Left renal cortex interstitium (tissue), 4 donors: ENCODE measurements at places on chromosomes 7 and 10. TPM values are rescaled to one million over a fixed set of nuclear protein-coding genes. Genes with fewer than 3 reads are reported as not detected.

DNA sequence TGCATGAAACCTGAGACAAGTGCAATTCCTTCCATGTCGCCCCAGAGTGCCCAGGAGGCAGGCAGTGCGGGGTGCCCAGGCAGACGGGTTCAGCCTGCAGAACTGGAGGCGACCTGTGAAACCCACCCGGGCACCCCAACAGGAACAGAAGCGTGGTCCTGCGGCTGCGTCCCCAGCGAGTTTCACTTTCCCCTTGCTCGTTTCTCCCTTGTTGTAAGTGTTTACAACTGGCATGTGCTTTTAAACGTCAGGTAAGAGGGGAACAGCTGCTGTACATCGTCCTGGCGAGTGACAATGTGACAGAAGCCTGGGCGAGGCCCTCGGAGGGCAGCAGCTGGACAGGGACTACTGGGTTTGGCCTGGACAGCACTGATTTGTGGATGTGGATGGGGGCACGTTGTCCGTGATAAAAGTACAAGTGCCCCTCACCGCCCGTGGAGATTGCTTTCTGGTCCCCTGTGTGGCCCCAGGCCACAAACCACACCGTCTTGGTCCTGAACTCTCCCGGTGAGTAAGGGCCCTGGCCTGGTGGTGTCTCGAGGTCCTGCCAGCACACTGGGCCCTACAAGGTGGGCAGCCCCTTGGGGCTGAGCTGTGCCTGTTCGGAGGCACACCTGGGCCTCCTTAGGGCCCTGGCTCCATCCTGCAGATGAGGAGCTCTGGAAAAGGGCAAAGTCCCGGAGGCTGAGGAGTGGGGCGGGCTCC, 4.0 kb downstream of the VENTX start:
- DNase-seq, result no peak

DNA sequence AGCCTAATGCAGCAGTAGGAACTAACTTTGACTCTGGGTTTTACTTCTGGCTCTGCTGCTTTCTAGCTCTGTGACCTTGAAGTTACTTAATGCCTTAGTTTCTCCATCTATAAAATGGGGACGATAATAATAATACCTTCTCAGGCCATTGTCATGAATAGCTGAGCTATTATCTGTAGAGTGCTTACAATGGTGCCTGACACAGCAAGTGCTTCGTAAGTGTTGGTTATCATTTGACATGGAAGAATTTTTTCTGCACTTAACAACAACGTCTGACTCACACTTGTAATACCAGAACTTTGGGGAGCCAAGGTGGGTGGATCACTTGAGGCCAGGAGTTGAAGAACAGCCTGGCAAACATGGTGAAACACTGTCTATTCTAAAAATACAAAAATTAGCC, 140.5 kb downstream of the ARL4A start:
- DNase-seq, result no peak

- DNase-seq, result no peak
These were observed 103.0 kb downstream of the PTEN start for GRCh38 chr10:87966459-87966858.

DNA sequence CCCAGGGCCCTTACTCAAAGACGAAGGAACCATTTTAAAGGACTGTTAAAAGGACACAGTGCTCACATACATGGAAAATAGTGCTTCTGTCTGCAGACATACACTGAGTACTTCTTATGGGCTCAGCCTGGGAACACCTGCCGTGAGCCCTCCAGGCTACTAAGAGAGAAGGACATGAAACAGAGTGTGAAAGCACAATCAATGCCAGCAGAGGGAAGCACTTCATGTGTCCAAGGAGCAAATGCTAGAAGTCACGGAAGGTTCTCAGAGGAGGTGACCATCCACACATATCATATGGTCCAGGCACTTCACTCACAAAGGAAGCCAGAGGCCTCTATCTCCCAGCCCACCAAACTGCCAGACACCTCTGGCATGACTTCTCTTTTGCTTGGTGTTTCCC, 15.5 kb downstream of the ELMO1 start:
- no peak for DNase-seq

GRCh38 chr10:63494951-63495350, 26.2 kb upstream of the REEP3 start:
- DNase-seq, result no peak

DNA sequence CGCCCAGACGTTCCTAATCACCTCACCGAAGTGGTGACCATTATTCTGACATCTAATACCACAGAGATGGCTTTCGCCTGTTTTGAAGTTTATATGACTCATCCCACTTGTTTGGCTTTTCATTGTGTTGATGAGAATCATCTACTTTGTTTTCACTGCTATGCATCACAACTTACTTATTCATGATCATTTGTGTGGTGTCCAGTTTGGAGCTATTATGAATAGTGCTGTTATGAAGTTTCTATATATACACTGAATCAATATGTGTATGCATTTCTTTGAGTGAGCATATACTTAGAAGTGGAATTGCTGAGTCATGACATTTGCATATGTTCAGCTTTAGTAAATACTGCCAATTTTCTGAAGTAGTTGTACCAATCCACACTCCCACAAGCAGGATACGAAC, 38.6 kb upstream of the TNKS2 start:
- DNase-seq, result no peak

DNA sequence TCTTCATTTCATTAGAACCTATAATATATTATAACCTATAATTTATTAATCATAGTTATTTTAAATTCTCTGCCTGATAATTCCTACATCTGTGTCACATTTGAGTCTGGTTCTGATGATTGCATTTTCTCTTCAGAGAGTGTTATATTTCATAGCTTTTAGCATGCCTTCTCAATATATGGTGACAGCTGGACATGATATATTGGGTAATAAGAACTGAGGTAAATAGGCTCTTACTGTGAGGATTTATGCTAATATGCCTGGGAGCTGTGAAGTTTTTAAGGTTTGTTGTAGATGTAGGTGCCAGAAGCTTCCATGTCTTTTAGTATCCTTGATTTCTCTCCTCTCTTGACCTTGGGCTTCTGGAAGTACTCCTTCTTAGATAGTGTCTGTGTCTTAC, 325.9 kb upstream of the SEMA3D start:
- DNase-seq, result no peak

- DNase-seq, result no peak
These were observed 14.7 kb upstream of the MICALL2 start for GRCh38 chr7:1473864-1474512.

- DNase-seq, result no peak
These were observed 4.1 kb downstream of the MBLAC1 start for GRCh38 chr7:100130608-100131453.

GRCh38 chr10:69394020-69394419, 22.7 kb downstream of the TACR2 start:
- DNase-seq, result no peak

- no peak for DNase-seq
These were observed 43.4 kb downstream of the HIPK2 start for GRCh38 chr7:139734395-139734794.

DNA sequence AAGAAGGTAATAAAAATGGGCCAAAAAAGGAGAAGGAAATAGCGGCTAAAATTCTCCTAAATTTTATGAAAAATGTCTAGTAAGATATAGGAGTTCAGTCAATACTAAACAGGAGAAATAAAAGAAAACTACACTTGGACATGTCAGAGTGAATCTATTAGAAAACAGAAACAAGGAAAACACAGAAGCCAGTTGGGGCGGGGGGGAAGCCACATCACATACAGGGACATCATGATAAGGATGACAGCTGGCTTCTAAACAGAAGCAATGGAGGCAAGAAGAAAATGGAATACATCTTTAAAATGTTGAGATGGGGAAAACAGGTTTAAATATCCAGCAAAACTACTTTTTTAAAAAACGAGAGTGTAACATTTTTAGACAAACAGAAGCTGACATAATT, 77.8 kb downstream of the CUBN start:
- DNase-seq, result no peak

DNA sequence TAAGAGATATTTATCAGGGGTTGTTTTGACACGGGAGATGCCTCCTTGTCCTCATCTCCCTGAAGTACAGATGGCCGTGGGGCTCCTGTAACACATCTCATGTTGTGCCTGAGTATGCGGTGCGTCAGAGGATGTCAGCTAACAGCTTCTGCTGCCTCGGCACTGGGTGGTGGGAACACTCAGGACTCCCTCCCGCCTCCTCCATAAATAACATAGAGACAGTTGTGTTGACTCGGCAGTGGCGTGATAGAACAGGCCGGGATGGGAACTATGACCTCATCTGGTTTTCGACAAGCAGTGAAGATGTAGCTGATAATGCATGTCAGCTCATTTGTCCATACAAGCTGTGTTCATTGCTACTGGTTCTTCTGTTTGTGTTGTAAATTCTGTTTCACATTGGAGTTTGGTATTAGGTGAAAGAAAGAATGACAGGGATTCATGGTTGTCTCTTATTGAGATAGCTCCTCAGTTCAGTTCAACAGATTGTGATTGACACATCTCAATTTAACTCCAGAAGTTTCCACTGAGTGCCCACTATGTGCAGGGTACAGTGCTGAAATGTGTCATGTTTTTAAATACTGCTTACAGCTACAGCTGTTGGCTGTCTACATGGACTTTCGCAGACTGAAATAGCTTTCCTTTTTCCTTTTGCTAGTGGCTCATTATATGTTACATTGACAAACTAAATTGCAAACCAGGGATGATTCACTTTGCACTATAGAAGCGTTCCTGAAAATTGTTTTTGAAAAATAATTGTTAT, 87.4 kb downstream of the CHN2 start:
- no peak for DNase-seq

- DNase-seq, result no peak
These were observed 522.1 kb upstream of the GHITM start for GRCh38 chr10:83617172-83617571.

DNA sequence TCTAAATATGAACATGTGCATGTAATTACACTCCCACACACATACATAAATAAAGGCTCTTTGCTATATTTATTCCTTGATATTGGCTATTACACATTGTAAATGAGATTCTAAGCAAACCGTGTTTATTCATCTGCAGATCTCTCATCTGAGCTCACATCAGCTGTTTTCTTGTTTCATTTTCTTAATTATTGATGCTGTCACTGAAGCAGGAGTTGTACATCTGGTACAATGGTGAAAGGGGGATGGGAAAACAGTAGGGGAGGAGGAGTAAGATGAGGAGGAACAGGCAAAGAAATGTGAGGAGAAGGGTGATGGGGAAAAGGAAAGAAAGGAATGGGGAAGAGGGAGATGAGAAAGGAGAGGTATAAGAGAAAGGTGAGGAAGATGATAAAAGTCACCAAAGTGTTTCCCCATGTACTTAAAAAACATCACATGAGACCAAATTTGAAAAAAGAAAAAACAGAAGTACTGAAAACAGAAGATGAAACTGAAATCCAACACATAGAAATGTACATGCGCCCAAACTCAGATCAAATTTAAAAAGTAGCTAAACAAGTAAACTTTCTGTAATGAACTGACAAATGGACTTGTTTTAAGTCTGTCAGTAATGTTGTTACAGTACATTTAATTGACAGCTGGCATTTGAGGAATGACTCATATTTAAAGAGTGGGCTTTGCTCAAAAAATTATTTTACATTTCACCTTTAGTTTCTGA, 472.2 kb downstream of the ARL4A start:
- DNase-seq, result no peak

- no peak for DNase-seq
These were observed 43.3 kb upstream of the FMC1 start for GRCh38 chr7:139297795-139298194.

- no peak for DNase-seq
These were observed 16.4 kb upstream of the RUFY2 start for GRCh38 chr10:68423522-68423921.

- no peak for DNase-seq
These were observed 186.7 kb downstream of the CXCL12 start for GRCh38 chr10:44198096-44198779.

GRCh38 chr7:63925262-63925625, 73.4 kb upstream of the ZNF722 start:
- DNase-seq, result no peak

GRCh38 chr10:97676770-97677581, 10.1 kb downstream of the AVPI1 start:
- DNase-seq, result no peak

DNA sequence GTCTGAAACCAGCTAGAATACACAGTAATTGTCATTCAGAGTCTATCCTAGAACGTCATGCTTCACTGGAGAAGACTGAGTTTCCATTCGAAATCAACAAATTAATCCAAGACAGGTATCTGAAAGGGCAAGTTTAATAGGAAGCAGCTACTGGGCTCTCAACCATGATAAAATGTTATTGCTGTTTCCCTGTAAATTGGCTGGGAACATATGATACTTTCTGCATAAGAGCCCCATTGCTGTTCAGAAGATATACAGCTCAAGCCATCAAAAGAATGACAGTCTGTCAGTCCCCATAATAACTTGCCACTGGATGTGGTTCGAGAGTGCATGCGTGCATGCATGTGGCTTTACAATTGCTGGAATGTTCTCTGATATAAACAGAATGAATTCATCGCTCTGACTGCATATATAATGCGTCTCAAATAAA, 129.0 kb downstream of the HIBADH start:
- no peak for DNase-seq

- peak; percentile 36 for DNase-seq
These were observed 175.0 kb downstream of the CTNNA3 start for GRCh38 chr10:67520924-67521520.

GRCh38 chr7:593324-594115, 73.9 kb upstream of the PDGFA start:
- DNase-seq, result no peak

- DNase-seq, result no peak
These were observed 306.1 kb downstream of the DGKB start for GRCh38 chr7:14596421-14596820.

- DNase-seq, result no peak
These were observed 69.4 kb downstream of the ZRANB1 start for GRCh38 chr10:125011171-125011925.

GRCh38 chr10:123721441-123722049, 55.4 kb downstream of the GPR26 start:
- no peak for DNase-seq

GRCh38 chr10:117565068-117565467, 22.5 kb downstream of the EMX2 start:
- DNase-seq, result no peak

GRCh38 chr10:96334616-96335526, 23.9 kb downstream of the OPALIN start:
- DNase-seq, result no peak

- DNase-seq, result no peak
These were observed 22.4 kb downstream of the TLL2 start for GRCh38 chr10:96491303-96491702.

Gene GTF2IRD1
- 55.1 TPM for polyA plus RNA-seq

Gene PCLO
- polyA plus RNA-seq, result 10.2 TPM

Gene LLCFC1
- 0.24 TPM for polyA plus RNA-seq

Gene JAZF1
- 13.7 TPM for polyA plus RNA-seq

Gene EPC1
- 52.5 TPM for polyA plus RNA-seq

Gene PDK4
- 28.6 TPM for polyA plus RNA-seq

Gene CASTOR2
- polyA plus RNA-seq, result 5.0 TPM

Gene MACROH2A2
- polyA plus RNA-seq, result 91.4 TPM

Gene TRIL
- polyA plus RNA-seq, result 46.4 TPM

Gene CC2D2B
- 1.4 TPM for polyA plus RNA-seq

Gene ZNF488
- polyA plus RNA-seq, result 6.8 TPM

Gene XRCC2
- 5.4 TPM for polyA plus RNA-seq

Gene TEX36
- not detected for polyA plus RNA-seq

Gene SPDYE9
- polyA plus RNA-seq, result 0.13 TPM

Gene NPC1L1
- polyA plus RNA-seq, result 2.3 TPM

Gene SNCG
- 29.7 TPM for polyA plus RNA-seq

Gene TMEM229A
- polyA plus RNA-seq, result 0.11 TPM

Gene RFC2
- 43.2 TPM for polyA plus RNA-seq

Gene STRIP2
- 2.4 TPM for polyA plus RNA-seq

Gene AOAH
- polyA plus RNA-seq, result 2.3 TPM

Gene UNCX
- polyA plus RNA-seq, result 19.5 TPM

Gene CYP26A1
- polyA plus RNA-seq, result 0.11 TPM

Gene ADAM22
- polyA plus RNA-seq, result 13.1 TPM

Gene CHRM2
- polyA plus RNA-seq, result 3.4 TPM
